ENCODE measurements at places on chromosomes 2 and 18.
A peak's percentile ranks its signal among the peaks of the same experiment; 100 is the strongest.

DNA sequence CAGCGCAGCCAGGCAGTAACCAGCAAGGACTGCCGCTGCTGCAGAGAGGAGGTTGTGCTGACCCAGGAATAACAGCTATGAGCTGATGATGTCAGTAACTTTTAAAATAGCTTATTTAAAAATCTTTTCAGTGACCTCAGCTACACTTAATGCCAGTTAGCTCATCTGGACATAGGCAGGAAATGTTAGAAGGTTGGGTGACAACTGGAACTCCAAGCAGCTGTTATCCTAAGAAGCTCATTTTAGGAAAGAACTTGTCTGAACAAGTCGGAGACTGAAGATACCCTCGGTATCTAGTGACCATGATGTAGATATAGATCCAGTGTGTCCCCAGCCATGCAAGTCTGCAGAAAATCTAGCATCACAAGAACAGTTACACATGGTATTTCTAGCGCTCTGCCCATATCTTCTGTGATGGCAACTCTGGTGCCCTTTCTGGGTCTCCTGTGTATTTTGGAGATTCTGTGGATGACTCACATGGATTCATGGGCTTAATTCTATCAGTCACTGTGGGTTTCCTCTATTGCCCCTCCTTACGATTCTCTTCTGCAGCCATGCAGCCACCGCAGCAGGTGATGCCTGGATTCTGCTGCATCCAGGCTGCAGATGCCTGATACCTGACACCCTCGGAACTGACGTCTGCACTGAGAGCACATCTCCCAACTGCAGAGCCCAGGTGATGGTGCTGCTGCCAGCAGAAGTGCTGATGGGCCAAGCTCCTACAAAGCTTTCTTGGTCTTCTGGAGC is 19.8 kb upstream of the PLEK start:
- peak; percentile 69 for DNase-seq

GRCh38 chr2:205682239-205682970 is at the start of gene NRP2:
Gene NRP2 (plus strand): TSS chr2:205682501. CDS start chr2:205683291, 790 bp downstream.
- DNase-seq: peak; percentile 78

GRCh38 chr2:16235747-16236146 is 295.4 kb downstream of the MYCN start:
- DNase-seq: no peak

- DNase-seq: no peak
Measured at GRCh38 chr18:49431165-49431962, 29.1 kb downstream of the DYM start.

- DNase-seq: peak; percentile 88
Measured at GRCh38 chr18:37254236-37254754, 311.3 kb downstream of the CELF4 start.

DNA sequence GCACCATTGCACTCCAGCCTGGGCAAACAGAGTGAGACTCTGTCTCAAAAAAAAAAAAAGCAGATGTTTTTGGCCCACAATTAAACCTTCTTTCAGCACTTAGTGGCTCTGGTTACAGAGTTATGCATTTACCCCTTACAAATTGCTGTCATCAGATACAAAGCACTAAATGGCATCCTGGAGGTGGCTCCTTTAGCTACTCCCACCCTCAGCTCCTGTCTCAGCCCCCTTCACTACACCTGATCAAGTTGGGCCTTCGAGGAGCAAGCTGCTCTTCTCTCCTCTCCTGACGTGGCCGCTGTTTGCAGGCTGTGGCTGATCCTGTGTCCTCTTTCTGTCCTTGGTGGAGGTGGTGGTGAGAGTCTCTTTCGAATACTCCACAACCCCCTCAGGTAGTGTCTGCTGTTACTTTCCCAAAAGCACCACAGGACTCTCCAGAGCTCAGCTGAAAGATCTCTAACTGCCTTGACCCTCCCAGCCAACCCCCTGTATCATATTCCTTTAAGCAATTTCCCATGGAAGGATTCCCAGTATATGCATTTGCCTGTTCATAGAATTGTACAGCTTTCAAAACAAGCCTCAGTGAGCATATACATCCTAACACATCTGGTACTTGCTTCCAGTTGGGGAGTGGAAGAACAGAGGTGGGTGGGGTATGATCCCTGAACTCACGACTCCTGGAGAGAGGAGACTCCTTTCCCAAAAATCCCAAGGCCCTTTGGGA is 285.9 kb downstream of the CLIP4 start:
- DNase-seq: no peak

DNA sequence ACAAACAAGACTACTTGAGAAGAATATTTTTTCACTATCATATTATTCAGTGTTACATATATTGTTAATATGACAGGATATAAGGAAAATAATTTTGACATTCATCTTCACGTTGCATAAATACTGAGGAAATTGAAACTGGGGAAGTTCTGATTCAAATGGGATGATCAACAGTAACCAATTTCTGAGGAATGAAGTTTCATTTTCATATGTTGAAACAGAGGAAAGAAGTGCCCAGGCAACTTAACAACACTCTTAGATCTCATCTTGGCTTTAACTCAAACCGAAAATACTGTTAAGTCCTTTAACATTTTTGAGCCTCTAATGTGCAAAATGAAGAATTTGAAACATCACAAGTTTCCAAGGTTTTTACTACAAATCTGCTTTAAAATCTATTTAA is 612.2 kb upstream of the VRK2 start:
- DNase-seq: no peak

DNA sequence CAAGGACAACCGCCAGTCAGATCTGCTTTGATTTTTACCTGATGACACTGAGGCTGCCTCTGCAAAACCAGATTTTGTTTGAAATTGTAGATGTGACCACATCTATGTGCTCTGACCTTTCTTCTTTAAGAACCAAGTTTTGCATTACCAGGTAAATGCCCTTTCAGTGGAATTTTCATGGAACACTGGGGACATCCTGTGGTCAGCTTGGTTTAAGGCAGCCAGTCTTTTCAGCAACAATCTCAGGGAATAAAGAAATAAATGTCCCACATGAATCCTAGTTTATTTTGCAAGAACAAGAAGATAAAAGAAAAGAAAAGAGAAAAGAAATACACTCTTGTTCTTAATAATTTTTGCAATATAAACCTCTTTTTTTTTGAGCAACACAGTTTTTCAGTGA is 90.6 kb downstream of the POU3F3 start:
- DNase-seq: peak; percentile 9

DNA sequence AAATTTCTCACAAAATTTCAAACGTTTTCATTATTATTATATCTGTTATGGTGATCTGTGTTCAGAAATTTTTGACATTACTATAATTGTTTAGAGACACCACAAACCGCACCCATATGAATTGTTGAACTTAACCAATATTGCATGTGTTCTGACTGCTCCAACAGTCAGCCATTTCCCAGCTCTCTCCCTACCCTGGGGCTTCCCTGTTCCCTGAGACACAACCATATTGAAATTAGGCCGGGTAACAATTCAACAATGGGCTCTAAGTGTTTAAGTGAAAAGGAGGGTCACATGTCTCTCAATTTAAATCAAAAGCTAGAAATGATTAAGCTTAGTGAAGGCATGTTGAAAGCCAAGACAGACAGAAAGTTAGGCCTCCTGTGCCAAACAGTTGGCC is 424.0 kb downstream of the DSC3 start:
- DNase-seq: no peak

GRCh38 chr18:72986103-72986502 is 118.3 kb upstream of the NETO1 start:
- DNase-seq: no peak

GRCh38 chr2:189654641-189655040 is 6.6 kb upstream of the ASNSD1 start:
- no peak for DNase-seq

DNA sequence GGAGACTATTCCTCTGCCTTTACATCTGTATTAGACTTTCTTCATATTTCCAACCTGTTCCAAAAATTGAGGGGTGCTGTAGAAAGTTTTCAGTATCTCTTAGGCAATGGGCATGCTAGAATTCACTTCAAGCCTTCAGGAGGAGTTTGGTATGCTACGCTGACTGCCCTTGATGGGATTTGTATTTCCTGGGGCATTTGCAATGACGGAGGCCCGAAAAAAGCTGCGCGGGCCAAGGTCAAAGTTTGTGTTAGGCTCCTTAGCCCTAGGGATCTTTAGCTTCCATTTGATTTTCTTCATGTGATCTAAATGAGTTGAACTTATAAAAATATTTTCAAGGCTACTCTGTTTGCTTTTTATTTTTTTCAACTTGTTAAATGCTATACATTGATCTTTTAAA is 5.1 kb downstream of the CPS1 start:
- no peak for DNase-seq

DNA sequence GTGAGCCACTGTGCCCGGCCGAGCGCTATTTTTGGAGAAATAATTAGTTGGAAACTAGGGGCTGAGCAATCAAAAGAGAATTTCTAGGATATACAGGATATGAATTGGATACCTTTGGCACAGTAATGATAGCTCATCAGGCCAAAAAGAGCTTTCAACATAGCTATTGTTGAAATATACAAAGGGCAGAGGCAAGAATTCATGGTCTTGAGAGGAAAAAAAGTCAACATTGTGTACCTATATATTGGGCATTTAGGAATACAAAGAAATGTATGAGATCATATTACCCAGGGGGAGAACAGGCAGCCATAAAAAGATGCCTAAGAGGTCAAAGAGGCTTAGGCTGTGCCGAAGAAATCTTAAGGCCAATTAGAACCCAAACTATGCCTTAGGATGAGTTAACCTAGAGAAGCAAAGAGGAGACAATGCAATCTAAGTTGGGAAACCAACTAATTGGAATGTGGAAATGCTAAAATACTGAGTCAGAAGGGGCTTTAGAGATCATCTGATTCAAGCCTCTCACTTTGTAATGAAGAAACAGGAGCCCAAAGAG is 99.0 kb downstream of the RBBP8 start:
- DNase-seq: no peak

DNA sequence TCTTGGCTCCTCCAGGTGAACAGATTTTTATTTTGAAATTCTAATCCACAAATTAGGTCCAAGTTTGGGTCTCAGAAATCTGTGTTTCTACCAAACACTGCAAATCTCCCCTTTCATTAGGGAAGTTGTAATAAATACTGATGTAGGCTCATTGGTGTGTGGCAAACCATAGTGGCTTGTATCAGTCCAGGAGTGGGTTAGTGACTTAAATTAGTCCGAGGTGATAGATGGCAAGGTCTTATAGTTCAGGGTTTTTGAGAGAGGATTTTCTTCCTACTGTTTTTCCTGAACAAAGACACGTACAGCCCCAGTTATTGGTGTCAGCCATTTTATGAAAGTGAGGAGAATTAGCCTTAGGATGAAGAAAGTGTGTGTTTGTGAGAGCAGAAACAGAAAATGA is 74.6 kb downstream of the RPRM start:
- DNase-seq: peak; percentile 12

DNA sequence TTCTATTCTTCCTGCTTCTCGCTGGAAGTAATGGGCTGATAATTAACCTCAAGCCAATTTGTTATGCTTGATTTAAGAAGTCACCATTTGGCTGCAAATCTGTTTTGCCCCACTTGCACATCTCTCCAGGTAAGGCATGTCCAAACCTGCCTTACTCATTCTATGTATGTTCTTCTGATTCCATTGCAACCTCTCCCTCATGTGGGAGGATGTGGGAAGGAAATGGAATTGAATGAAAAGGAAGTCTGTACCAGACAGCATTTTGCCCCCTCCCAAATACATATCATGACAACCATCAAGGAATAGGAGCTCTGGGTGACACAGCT is 131.7 kb downstream of the NRP2 start:
- no peak for DNase-seq

- no peak for DNase-seq
Measured at GRCh38 chr2:60413814-60414168, 139.7 kb downstream of the BCL11A start.

GRCh38 chr18:24530630-24531111 is 70.2 kb downstream of the HRH4 start:
- DNase-seq: peak; percentile 43

DNA sequence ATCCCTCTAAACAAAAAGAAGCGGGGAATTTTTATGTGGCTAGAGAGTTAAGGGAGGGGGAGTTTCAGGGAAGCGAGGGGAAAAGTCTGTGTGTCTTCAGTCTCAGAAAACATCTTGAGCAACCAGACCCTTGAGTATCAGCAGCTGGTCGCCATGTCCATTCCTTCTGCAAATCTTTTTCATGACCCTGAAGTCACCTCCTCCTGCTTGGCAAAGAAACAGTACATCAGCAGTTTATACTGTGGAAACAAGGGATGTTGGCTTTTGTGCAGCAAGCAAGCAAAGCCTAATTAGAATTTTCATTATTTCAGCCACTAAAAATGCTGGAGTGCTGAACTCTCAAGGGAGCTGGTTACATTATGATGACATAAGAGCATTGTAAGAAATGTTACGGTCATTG is 187.4 kb upstream of the SLC8A1 start:
- no peak for DNase-seq
